Aorta (tissue), 5 donors: ENCODE measurements at places on chromosomes 2 and 18. TPM values are rescaled to one million over a fixed set of nuclear protein-coding genes. Genes with fewer than 3 reads are reported as not detected.

Gene CRYGB
- not detected for total RNA-seq

Gene NR4A2
- 10.4 TPM for total RNA-seq

Gene RBM43
- 3.7 TPM for total RNA-seq

Gene COL4A4
- 15.8 TPM for total RNA-seq

Gene PCARE
- total RNA-seq: not detected

Gene METTL8
- total RNA-seq: 18.4 TPM

Gene SH3BP4
- 27.6 TPM for total RNA-seq

Gene NT5C1B
- not detected for total RNA-seq

Gene PMAIP1
- total RNA-seq: 0.24 TPM

Gene GLI2
- 18.5 TPM for total RNA-seq

Gene MZT2B
- total RNA-seq: 172 TPM

Gene IL36A
- total RNA-seq: not detected

Gene SPATS2L
- total RNA-seq: 59.8 TPM

Gene SERPINB13
- total RNA-seq: not detected

Gene NCOA1
- 41.6 TPM for total RNA-seq

Gene ANKRD44
- total RNA-seq: 62.6 TPM

Gene DNAJC5G
- not detected for total RNA-seq

Gene IL1F10
- total RNA-seq: not detected

Gene GAL3ST2
- total RNA-seq: not detected

Gene SIX3
- total RNA-seq: not detected

Gene NAT8
- not detected for total RNA-seq

Gene SNRNP27
- 58.3 TPM for total RNA-seq

Gene NMUR1
- 0.36 TPM for total RNA-seq

Gene LINC00305
- total RNA-seq: not detected

Gene RIT2
- total RNA-seq: not detected

Gene REG1B
- total RNA-seq: 4.9 TPM

Gene EVX2
- not detected for total RNA-seq

Gene AQP12B
- not detected for total RNA-seq

Gene HOXD10
- total RNA-seq: not detected

Gene ZNF516
- total RNA-seq: 26.0 TPM

Gene GCG
- total RNA-seq: not detected

Gene MDH1B
- total RNA-seq: 0.29 TPM

Gene SCYGR4
- total RNA-seq: not detected
